Stimulated activated CD8-positive, alpha-beta memory T cell treated with anti-CD3 and anti-CD28 coated beads, Interleukin-7, amount 100 ng/mL, for 24 hours (primary cell): ENCODE measurements at places on chromosomes 11 and 22.

DNA sequence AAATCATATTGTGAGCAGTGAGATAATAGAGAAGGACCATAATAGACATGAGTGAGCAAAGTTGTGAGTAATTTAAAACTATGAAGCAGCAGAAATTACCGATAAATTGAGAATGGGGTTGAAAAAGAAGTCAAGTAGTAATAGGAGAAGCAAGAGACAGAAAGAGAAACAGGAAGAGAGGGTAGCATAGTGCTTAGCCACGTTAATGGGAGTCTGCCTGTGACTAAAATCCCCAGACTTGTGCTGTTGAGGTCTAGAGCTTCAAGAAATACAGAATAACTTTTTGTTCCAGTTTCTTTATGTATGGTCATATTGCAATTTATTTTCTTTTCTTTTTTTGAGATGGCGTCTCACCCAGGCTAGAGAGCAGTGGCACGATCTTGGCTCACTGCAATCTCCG, 368.7 kb downstream of the METTL15 start:
- no peak for DNase-seq

GRCh38 chr11:104997288-104997687, 25.7 kb downstream of the CASP5 start:
- DNase-seq = no peak

DNA sequence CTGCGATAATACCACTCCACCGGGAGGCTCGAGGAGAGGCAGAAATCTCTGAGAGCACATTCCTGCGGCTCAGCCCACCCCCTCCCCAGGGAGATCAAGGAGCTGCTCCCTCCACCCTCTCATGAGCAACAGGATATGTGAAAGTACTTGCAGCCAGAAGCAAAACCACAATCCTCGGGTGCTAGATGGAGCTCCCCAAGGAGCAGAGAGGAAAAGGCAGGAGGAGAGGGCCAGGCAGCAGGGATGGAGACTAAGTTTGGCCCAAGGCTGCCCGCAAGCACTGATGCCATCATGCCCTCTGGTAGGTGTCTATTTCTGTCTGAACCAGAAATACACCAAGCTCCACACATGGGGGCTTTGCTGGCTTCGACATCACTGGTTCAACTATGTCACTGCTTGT, 22.3 kb downstream of the VPS37C start:
- DNase-seq = no peak

- DNase-seq = no peak
Observed at GRCh38 chr22:43883012-43883661, 8.7 kb downstream of the PNPLA5 start.

DNA sequence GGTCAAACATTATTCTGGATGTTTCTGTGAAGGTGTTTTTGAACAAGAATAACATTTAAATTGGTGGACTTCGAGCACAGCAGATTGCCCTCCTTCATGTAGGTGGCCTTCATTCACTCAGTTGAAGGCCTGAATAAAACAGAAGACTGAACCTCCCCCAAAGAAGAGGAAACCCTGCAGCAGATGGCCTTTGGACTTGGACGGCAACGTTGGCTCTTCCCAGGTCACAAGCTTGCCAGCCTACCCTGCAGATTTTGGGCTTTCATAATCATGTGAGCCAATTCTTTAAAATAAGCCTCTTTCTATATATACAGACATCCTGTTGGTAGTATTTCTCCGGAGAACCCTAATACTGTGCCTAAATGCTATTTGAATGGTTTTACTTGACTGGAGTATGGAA, 432.2 kb upstream of the NARS2 start:
- no peak for DNase-seq

DNA sequence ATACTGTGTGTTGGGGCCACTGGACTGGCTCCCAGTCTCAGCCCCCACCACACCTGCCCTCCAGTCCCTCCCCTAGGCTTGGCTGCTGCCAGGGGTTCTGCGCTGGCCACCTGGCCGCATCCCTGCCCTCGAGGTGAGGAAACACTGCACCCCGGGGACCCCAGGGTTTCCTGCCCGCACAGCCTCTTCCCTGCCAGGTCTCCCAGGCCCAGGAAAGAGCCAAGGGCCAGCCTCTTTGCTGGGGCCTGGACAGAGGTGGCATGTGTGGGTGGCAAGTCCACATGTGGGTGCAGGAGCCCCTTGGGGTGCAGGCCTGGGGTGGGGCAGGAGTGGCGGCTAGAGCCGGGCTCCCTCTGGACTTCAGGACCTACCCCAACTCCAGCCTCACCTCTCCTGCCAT, 2.5 kb downstream of the EPS8L2 start:
- DNase-seq = no peak

GRCh38 chr11:111312076-111312475, 13.7 kb downstream of the POU2AF3 start:
- no peak for DNase-seq

- no peak for DNase-seq
Observed at GRCh38 chr22:11042116-11042515, 4485.9 kb upstream of the OR11H1 start.

DNA sequence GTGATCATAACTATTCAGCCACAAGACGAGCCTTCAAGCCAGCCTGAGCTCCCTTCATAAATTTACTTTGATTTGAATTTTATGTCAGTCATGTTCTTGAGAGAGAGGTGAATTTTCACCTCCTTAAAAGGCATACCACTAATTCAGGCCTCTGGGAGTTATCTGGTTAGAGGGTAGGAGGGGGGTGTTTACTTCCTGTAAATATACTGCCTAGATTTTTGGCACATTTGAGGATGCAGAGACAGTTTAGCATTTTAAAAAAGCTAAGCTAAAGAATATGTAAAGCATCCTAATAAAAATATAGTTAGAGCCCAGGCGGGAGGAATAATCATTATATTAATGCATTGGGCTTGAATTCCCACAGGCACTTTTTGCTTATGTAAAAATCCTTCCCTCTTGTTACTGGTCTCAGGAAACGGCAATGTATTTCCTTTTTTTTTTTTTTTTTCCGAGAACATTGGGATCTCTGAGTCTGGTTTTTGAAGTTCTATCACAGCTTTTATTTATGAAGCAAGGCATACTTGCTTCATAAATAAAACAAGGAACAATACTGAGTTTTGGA, 116.5 kb downstream of the CSNK2A3 start:
- DNase-seq = no peak

DNA sequence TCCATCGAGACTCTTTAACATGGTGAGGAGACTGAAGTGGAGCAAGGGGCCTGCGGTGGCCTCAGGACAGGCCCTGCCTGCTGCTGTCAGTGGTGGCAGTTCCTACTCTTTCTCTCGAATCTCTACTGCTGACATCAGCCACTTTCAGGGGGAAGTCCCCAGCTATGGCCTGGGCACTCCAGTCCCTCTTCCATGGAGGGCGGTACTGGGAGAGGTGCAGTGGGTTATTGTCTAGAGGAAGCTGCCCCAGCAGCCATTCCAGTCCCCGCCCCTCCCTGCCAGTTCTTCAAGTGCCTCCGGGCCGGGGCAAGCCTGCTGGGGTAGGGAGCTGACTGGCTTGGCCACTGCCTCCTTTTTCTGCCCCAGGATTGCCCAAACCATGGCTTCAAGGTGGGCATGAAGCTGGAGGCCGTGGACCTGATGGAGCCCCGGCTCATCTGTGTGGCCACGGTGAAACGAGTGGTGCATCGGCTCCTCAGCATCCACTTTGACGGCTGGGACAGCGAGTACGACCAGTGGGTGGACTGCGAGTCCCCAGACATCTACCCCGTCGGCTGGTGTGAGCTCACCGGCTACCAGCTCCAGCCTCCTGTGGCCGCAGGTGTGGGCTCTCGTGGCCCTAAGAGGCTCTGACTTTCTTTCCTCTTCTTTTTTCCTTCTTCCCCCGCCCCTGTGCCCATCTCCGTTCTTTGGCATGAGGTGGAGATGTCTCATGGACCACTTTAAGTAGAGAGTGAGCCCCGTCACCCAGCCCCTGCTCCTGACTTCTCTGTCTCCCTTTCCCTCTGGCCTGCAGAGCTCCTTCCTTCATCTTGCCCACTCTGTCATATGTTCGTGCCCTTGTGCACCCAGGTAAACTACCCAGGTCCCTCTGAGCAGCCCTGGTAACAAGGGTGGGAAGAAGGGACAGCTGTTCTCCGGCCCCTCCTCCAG, 13.7 kb downstream of the CHADL start:
- DNase-seq = no peak

DNA sequence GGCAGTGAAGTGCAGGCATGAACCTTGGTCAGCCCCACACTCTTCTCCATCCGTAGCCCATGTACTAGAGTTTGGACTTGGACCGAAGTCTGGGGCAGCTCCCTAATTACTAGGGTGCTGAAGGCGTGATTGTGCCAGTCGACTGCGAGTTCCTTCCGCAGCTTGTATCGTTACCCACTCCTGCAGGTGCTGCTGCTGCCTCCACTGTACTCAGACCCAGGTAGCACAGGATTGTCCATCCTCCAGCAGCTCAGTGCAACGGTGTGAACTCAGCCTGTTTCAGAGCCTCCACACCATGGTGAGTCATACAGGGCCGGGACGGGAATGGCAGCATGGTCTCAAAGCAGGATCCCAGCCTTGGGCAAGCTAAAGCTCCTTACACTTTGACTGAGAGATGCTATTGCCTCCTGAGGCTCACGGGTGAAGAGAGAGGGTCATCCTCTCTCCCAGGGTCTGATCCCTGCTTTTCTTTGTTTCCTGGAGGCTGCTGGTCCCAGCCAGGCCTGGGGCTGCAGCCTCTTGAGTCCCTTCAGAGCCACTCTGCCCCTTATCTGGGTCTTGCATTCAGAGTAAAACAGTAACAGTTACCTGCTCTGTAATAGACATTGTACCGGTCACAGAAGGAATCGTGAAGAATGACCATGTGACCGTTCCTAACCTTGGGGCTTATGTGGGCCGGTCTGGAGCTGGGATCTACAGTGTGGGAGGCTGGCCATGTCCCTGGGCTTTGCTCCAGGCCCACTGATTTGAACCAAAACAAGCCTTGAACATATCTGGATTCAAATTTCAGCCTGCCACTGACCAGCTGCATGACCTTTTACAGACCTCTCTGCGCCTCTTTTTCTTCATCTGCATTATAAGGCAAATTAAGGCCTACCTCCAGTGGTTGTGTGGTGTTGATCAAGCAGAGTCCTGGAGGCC, 1.7 kb downstream of the TKFC start:
- no peak for DNase-seq

GRCh38 chr11:125275905-125276618, 111.5 kb downstream of the PKNOX2 start:
- DNase-seq = no peak

- no peak for DNase-seq
Observed at GRCh38 chr11:61844909-61845565, 16.9 kb downstream of the FADS2 start.

- no peak for DNase-seq
Observed at GRCh38 chr11:73170140-73170539, 28.0 kb upstream of the FCHSD2 start.

- no peak for DNase-seq
Observed at GRCh38 chr11:1052133-1053011, 15.9 kb upstream of the MUC6 start.

- no peak for DNase-seq
Observed at GRCh38 chr22:18000441-18001039, 23.8 kb downstream of the MICAL3 start.

GRCh38 chr22:30996462-30996861, 27.4 kb downstream of the TUG1 start:
- no peak for DNase-seq

- DNase-seq = no peak
Observed at GRCh38 chr11:121226415-121227263, 65.9 kb upstream of the SC5D start.

DNA sequence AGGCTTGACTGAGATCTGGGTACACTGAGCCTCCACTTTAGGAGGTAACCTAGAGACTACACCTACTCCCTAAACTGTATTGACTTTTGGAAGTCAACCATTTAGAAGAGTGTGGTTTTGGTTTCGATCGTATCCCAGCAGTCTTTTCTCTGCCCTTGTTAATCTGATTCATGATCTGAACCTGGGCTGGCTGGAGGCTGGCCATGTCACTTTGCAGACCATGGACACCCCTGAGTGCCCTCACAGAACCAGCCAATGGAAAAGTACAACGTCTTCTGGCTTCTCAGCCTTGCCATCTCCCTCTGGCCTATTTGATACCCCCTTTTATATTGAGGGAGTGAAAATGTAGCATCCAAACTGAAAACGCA, 10.8 kb downstream of the EHF start:
- DNase-seq = no peak

GRCh38 chr11:62875698-62876478, 4.8 kb upstream of the SLC3A2 start:
- DNase-seq = no peak
